ENCODE measurements at places on chromosomes 3 and 15.
A peak's percentile ranks its signal among the peaks of the same experiment; 100 is the strongest.

GRCh38 chr3:118476885-118477618 lies 557.6 kb downstream of the IGSF11 start:
- no peak for DNase-seq

DNA sequence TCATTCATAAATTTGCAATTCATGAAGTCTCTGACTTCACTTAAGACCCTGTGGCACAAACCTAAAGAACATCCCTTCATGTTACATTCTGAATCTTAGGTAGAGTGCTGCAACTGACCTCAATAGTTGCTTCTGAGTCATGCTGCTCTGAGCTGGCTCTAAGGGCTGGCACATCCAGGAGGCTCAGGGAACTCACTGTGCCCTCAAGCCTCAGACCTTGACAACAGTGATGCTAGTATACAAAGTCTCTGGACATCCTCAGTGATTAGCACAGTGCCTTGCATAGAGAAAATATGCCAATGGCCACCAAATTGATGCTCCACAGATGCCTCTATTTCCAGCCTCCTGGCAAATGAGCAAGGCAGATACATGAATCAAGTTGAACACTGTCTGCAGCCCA lies 740.9 kb upstream of the LMCD1 start:
- no peak for DNase-seq

- no peak for DNase-seq
Observed at GRCh38 chr3:173221010-173221409, 80.0 kb upstream of the SPATA16 start.

- no peak for DNase-seq
Observed at GRCh38 chr3:159480046-159480445, 508.6 kb upstream of the IL12A start.

GRCh38 chr3:61092870-61093269 lies 158.4 kb downstream of the FHIT start:
- DNase-seq: no peak

- no peak for DNase-seq
Observed at GRCh38 chr3:14482271-14482721, 57.8 kb downstream of the GRIP2 start.

- DNase-seq: no peak
Observed at GRCh38 chr3:184315543-184315867, 1.1 kb downstream of the EIF4G1 start.

DNA sequence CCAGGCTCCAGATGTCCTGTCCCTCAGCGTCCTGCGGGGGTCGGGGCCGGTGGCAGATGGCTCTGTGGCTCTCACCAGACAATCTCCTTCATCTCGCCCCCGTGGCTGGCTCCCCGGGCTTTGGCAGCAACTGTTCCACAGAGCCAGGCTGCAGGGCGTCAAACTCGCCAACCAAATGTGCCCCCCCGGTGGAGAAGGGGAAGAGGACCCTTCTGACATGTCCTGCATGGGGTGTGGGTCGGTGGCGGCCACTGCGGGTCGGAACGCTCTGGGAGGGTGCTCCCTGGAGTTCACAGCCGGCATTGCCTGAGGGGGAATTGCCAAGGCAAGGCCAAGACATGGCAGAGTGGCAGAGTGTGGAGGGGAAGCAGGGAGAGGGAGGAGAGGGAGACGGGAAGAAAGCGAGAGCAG lies 36.0 kb downstream of the BDH1 start:
- no peak for DNase-seq

- no peak for DNase-seq
Observed at GRCh38 chr3:62592408-62592807, 219.1 kb upstream of the FEZF2 start.

- DNase-seq: no peak
Observed at GRCh38 chr3:126100269-126100633, 16.3 kb upstream of the SLC41A3 start.

DNA sequence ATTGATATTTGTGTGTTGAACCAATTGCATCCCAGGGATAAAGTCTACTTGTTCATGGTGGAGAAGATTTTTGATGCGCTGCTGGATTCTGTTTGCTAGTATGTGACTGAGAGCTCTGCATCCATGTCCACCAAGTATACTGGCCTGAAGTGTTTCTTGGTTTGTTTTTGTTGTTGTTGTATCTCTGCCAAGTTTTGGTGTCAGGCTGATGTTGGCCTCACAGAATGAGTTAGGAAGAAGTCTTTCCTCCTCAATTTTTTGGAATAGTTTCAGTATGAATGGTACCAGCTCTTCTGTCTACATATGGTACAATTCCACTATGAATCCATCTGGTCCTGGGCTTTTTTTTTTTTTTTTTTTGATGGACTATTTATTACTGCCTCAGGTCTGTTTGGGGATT lies 50.9 kb upstream of the OSTN start:
- DNase-seq: no peak

- no peak for DNase-seq
Observed at GRCh38 chr3:176946202-176946601, 251.1 kb downstream of the TBL1XR1 start.

DNA sequence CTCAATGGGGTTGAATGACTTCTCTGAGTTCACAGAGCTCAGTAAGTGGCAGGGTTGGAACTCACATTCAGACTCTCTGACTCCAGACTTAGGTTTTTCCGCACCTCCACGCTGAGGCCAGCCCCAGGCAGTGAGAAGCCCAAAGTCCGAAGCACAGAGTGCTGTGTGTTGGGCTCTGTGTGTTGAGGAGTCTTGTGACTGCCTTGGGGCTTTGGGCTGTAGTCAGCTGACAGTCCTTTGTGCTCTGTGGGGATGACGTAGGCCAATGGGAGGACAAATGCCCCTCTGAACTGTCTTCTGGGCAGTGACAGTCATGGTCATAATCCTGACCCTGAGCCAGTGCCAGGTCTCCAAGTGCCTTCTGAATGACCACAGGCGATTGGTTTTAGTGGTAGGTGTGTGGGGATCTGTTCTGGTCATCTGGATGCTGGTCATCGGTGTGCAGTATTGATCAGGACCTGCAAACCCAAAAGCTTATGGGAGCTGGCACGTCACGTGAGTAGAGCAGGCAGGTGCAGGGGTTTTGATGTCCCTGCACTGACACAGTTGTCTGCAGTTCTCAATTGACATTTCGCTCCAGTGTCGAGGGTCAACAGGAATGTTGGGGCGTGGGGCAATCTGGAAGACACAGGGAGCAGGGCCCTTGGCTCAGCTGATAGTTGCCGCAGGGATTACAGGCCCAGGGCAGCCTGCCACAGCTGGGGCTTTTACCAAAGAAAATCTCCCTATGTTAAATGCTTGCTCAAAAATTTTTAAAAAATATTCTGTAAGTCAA lies 45.3 kb downstream of the CAPN3 start:
- no peak for DNase-seq

DNA sequence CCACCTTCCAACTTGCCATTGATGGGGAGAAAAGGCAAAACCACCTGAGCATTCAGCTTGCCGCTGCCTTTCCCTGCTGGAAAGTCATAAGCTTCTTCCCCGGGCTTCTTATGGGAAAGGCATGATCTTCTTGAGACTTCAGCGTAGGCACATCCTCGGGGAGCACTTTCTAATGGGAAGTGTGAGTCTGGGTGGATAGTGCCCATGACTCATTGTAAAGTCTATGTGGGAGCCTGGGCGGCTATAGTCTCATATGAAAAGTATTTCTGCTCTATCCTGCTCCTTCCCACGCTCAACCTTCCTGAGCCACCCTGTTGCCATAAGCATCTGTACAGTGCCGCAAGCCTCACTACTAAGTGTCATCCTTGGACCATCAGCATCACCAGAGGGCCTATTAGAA lies 309.9 kb upstream of the THBS1 start:
- DNase-seq: no peak

DNA sequence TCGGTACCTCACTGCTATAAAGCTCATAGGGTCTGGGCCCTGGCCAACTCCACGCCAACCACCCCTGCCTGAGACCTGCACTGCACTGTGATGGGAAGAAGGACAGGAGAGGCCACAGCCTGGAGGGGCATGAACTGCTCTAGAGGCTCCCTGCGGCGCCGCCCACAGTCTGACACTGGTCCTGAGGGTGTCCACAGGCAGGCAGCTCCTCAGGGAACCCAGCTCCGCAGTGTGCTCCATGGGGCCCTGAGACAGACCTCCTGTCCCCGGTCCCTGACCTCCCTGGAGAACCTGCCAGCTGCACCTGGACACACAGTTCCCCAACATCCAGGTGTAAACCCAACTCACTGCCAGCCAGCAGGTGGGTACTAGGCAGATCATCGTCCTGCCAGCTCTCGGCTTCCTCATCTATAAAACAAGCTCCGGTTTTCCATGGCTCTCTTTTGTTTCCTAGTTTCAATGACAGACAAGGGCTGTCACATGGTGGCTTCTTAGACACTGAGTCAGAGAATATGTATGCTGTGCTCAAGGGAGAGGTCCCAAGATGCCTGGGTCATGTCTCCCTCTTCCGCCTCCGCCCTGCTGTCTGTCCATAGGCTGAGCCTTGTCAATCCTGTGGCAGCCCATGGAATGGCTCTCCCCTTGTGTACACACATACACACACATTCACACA lies 5.1 kb upstream of the HAPLN3 start:
- DNase-seq: no peak

DNA sequence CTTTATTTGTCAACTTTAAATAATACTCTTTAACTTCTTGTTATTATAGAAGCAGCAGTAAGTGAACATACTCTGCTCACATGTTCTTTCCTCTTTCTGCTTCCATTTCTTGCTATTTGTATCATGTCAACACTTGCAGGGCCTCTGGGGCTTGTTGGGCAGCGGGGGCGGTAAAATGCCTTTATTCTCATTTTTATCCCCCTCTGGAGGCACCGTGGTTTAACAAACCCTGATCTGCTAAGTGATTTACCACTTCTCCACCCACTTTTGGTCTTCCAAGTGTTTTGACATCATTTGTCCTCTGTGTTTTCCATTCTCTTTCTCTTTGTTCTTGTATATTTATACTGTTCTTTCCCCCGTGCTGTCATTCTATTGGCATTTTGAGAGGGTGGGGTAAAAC lies 33.9 kb downstream of the SCN10A start:
- no peak for DNase-seq

DNA sequence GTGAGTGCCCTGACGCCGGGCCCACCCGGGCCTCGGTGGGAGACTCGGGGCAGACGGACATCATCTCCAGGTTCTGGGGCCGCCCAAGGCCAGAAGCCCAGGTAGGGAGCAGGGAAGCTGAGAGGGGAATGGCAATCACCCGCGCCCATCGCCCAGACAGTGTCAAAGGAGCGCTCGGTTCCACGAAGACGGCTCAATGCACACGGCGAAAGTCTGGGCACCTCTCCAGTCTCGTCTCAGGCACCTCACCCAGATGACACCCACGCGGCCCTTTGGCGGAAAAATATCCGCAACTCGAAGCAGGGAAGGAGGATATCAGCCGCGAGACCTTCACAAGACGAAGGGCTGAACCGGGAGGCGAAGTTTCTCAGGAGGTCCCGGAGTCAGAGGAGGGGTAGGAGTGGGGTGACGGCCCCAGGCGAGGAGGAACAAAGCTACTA lies 916 bp downstream of the IL17RD start:
- peak; percentile 4 for DNase-seq

DNA sequence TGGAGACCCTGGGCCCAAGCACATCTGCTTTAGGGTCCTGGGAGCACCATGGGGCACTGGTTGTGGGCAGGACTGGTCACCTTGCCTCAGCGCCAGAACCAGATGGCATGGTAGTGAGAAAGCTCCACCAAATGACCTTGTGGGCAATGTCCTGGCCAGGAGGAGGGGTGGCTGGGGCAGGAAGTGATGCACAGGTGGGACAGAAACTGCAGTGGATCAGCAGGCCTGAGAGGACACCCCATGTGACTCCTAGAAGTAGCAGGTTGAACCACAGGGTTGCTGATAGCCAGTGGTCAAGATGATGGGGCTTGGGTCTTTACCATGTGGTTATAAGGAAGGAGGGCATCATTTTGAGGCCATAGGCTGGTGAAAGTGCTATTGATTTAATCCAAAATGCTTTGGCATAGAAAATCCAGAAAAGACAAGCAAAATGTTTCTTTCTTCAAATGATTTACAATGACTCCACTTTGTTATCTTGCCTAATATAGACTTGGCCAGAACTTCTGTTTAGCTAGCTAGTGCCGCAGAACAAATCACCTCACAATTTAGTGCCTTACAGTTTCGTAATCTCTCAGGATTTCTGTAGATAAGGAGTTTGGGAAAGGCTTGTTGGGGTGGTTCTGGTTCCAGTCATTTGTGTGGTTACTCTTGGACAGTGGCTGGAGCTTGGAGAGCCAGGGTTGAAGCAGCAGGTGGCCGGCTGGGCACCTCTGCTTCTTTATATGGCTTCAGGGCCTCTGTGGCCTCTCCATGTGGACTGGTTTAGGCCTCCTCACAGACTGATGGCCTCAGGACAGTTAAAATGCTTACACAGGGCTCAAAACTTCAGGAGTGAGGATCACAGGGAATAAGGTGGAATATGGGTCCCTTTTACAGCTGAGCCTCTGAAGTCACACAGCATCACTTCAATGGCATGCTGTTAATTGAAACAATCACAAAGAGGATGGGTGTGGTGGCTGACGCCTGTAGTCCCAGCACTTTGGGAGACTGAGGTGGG lies 27.5 kb downstream of the TMEM158 start:
- DNase-seq: no peak

DNA sequence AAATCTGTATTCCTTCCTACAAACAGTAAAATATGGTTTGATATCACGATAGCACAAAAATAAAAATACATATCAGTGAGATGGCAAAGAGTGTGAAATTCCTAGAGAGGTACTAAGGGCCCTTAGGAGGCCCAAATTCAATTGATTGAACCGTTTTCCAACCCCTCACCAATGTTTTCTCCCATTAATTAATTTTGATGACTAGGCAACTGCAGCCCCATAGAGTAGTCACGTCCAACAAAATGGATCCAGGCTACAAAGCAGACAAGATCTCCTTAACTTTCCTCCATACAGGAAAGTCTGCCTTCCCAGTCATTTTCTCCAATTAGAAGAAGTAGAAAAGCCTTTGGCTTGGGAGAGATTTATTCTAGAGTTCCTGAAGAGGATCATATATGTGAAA lies 193.9 kb downstream of the PLOD2 start:
- no peak for DNase-seq

DNA sequence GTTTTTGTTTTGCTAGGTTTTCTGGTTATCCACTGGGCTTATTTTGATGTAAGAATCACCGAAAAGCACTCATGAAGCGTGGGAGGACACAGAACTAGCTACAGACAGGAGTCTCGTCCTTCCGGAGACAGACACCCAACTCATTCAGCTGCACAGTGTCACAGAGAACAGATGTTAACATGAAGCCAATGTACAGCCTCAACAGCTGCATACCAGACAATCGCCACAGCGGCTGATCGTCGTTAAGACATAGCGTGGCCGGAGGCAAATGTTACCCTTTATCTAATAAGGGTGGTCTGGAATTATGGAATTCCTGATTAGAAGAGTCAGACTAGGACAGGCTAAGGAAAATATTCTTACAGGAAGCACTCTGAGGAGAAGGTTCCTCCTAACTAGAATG lies 1.1 kb upstream of the PYGO1 start:
- DNase-seq: no peak
